Mesothelial cell of epicardium (in vitro differentiated cells): ENCODE measurements at places on chromosomes 5 and 9.
A peak's percentile ranks its signal among the peaks of the same experiment; 100 is the strongest.

DNA sequence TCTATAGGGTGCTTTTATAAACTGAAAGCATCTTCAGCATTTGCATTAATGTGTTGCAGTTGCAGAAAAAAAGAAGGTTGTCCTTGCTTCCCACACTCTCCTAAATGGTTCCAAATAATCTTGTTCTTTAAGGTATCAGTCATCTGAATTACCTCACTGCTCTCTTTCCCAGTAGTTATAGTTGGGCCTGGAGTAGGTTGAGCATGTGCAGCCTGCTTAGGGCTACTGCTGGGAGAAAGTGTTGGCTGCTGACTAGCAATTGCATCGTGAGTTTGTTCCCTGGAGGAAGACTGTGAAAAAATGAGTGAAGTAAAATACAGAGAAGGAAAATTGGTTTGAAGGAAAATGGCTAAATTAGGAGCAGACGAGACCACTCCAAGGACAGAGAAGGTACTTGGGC, 74.5 kb downstream of the PRR16 start:
- no peak overlapping the region for H3K27ac ChIP-seq
- no peaks in the 10 kb centered on the region for H3K27me3 ChIP-seq
- no peak overlapping the region for H3K4me3 ChIP-seq
- no peaks in the 10 kb centered on the region for H3K36me3 ChIP-seq

DNA sequence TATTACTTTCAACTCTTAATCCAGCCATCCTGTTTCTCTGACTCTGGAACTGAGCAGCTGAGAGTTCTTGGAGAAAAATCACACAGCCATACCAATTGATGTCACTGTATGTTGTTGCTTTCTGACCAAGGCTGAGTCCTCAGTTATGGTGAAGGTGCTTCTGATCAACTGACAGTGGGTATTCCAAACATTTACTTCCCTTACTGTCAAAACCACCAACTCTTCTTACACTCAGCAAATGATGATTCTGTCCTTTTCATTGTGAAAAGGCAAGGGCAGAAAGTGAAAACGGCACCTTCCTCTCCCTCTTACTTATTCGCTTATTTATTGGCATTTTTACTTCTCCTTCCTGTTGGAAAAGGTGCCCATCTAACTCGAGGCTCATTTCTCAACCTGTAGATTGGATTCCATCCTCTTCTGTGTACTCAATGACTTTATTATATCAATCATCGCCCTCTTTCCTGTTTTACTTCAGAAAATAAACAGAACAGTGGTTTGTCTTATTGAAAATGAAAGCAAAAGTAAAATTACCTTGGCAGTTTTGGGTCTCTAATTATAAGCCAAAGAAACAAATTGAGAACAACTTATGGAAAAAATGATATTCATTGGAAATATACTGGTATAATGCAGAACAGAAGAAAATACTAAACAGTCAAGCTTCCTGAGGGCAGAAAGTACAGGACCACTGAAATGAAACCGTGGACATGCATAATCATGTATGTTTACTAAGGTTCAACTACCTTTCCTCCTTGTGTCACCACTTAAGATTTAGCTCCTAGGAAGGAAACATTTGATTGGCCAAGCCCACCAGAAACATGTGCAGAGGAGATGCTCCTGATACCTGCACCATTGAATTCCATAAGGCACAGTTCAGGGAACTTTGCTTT, 104.5 kb upstream of the CHD1 start:
- no peak overlapping the region for H3K4me3 ChIP-seq
- no peaks in the 10 kb centered on the region for H3K36me3 ChIP-seq
- H3K27me3 ChIP-seq: no peaks in the 10 kb centered on the region
- no peak overlapping the region for H3K27ac ChIP-seq

GRCh38 chr5:152900332-152900731, 495.3 kb upstream of the NMUR2 start:
- no peak overlapping the region for H3K4me3 ChIP-seq
- no peak for DNase-seq
- no peaks in the 10 kb centered on the region for H3K36me3 ChIP-seq
- no peaks in the 10 kb centered on the region for H3K4me1 ChIP-seq

GRCh38 chr5:144698484-144698883, 527.8 kb downstream of the KCTD16 start:
- DNase-seq: no peak
- peaks cover 2% of the 10 kb centered on the region for H3K27me3 ChIP-seq
- H3K4me3 ChIP-seq: no peak overlapping the region
- H3K36me3 ChIP-seq: no peaks in the 10 kb centered on the region
- no peaks in the 10 kb centered on the region for H3K4me1 ChIP-seq

GRCh38 chr5:87735923-87736322, 323.2 kb upstream of the CCNH start:
- no peaks in the 10 kb centered on the region for H3K27me3 ChIP-seq
- H3K4me3 ChIP-seq: no peak overlapping the region
- H3K4me1 ChIP-seq: peaks cover 4% of the 10 kb centered on the region
- H3K36me3 ChIP-seq: no peaks in the 10 kb centered on the region
- no peak for DNase-seq
- no peak overlapping the region for H3K27ac ChIP-seq

DNA sequence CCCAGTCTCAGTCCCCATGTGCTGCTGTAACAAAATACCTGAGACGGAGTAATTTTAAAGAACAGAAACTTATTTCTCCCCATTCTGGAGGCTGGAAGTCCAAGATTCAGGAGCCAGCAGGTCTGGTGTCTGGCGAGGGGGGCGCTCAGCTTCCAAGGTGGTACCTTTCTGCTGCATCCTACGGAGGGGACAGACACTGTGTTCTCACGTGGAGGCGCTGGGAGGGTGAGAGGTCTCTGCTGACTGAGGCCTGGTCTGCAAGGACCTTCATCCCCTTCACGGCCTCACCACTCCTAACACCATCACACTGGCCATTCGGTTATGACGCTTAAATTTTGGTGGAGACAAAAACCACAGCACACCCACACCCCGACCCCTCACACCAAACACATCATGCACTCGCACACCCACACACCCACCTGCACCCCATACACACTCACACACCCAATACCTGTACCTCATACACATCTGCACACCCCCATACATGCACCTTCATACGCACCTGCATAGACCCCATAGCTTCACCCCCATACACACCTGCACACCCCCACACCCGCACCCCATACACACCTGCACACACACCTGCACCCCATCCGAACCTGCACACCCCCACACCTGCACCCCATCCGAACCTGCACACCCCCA, 9.8 kb upstream of the ZDHHC11 start:
- no peak overlapping the region for H3K27ac ChIP-seq
- peaks cover 3% of the 10 kb centered on the region for H3K36me3 ChIP-seq
- no peaks in the 10 kb centered on the region for H3K4me1 ChIP-seq
- no peak for DNase-seq
- no peaks in the 10 kb centered on the region for H3K27me3 ChIP-seq
- no peak overlapping the region for H3K4me3 ChIP-seq

GRCh38 chr5:133240425-133241091, 188.7 kb downstream of the HSPA4 start:
- no peak overlapping the region for H3K27ac ChIP-seq
- peaks cover 3% of the 10 kb centered on the region for H3K36me3 ChIP-seq
- peaks cover 6% of the 10 kb centered on the region for H3K27me3 ChIP-seq
- no peak for DNase-seq

DNA sequence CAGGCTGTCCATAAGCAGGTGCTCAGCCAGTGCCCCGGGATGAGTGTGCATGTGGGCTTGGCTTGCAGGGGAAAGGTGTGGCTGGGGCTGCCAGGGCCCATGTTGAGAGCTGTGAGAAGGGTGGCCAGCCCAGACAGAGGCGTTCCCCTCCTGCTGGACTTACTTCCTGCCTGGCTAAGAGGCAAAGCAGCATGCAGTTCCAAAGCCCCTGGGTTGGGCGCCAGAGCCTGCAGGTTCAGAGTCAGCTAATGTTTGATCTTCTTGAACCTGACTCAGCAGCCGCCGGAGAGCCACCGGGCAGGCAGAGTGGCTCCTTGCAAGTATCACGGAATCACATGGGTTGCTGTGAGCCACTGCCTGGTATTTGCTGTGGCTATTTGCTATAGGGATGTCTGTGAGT, 168.4 kb upstream of the MAP1B start:
- no peaks in the 10 kb centered on the region for H3K4me1 ChIP-seq
- no peak overlapping the region for H3K4me3 ChIP-seq
- DNase-seq: no peak

DNA sequence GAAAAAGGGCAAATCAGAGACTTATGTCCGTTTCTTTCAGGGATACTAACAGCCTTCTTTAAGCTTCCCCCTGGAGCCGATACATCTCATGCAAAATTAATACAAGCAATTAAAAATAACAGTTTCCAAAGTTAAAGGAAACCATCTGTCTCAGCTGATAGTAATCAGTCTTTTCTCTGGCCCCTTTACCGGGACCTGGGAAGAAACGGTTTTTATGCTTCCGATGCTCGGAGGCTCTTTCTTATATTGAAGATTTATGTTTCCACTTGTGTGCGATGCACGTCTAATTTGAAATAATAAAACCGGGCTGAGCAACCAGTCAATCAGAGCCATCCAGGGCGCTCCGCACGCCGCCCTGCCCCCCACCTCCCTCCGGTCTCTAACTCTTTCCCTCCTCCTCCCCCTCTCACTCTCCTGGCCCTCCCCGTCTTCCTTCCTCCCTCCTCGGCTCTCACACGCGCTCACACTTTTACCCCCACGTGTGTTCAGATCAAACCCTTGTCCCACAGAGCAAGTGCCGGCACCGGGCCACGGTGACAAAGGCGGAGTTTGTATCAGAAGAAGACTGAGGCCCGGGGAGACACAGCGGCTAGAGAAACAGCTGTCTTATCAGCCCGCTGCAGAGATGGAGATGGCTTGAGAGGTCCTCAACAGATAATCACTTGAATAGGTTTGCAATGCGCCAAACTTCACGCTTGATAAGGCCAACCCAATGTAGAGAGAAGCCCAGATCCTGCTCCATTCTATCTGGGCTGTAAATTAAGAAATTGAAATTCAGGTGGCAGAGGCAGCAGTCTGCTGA, 5.1 kb upstream of the ELAVL2 start:
- no peak overlapping the region for H3K27ac ChIP-seq
- DNase-seq: no peak
- peaks cover 61% of the 10 kb centered on the region for H3K27me3 ChIP-seq
- H3K36me3 ChIP-seq: no peaks in the 10 kb centered on the region

GRCh38 chr5:107958432-107958831, 287.7 kb upstream of the EFNA5 start:
- no peak for DNase-seq
- no peak overlapping the region for H3K4me3 ChIP-seq
- no peak overlapping the region for H3K27ac ChIP-seq
- no peaks in the 10 kb centered on the region for H3K27me3 ChIP-seq

DNA sequence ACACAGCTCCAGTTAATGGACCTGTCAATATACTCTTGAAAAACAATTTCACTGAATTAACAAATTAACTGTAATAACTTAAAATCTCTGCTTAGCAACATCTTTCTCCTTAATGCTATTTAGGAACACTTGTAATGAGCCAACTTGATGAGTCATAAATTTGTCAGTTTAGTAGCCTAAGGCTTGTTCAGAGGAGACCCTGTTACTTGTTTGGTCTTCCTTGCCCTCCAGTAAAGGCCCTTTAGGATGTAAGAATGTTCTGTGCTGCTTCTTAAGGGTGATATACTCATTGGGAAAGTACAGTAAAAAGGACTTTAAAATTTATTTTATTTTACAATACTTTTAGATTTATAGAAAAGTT, 11.4 kb upstream of the MATR3 start:
- no peak overlapping the region for H3K4me3 ChIP-seq
- no peak for DNase-seq
- H3K36me3 ChIP-seq: peaks cover 21% of the 10 kb centered on the region
- no peaks in the 10 kb centered on the region for H3K27me3 ChIP-seq
- H3K27ac ChIP-seq: no peak overlapping the region

- no peak overlapping the region for H3K27ac ChIP-seq
- H3K27me3 ChIP-seq: no peaks in the 10 kb centered on the region
- DNase-seq: no peak
- H3K36me3 ChIP-seq: no peaks in the 10 kb centered on the region
- H3K4me3 ChIP-seq: no peak overlapping the region
- H3K4me1 ChIP-seq: peaks cover 7% of the 10 kb centered on the region
These were observed 4.5 kb downstream of the CAMK2A start for GRCh38 chr5:150285114-150285513.

DNA sequence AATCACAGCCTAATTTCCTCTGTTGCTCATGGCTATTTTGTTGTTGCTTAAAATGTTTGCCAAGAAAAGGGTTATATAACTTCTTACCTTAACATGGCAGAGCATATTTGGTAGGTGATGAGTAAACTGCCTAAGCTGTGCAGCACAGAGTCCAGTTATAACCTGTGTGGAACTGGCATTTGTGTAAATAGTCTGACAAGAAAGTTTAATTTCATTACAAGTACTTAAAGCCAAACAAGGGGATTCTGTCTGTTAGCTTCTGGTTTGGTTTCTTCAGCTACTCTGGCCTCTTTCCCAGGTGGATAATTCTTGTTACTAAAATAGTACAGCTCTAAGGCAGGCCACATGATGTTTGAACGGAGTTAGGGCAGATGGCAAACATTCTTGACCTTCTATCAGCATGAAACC, 72.2 kb downstream of the PTCD2 start:
- peaks cover 15% of the 10 kb centered on the region for H3K4me1 ChIP-seq
- no peak for DNase-seq
- no peak overlapping the region for H3K27ac ChIP-seq
- H3K27me3 ChIP-seq: no peaks in the 10 kb centered on the region

DNA sequence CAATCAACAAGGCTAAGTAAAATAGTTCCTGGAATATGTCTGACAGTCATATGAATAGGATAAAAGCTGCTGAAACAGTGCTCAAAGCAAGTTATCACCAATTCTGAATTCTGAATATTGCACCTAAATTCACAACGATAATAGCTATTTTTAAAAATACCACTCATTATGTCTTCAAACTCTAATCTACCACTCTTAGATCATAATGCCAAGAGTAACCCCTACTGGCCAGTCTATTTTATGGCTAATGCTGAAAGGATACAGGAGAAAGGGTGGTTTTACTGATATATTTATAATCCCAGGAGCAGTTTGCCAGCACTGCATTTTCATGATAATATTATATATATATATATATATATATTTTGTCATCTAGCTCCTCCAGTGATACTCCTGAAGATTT, 232.8 kb downstream of the PDE4D start:
- no peaks in the 10 kb centered on the region for H3K27me3 ChIP-seq
- no peaks in the 10 kb centered on the region for H3K36me3 ChIP-seq
- peaks cover 43% of the 10 kb centered on the region for H3K4me1 ChIP-seq
- H3K27ac ChIP-seq: peak overlapping the region; percentile 34
- no peak for DNase-seq

- H3K36me3 ChIP-seq: peaks cover 7% of the 10 kb centered on the region
- peaks cover 45% of the 10 kb centered on the region for H3K4me1 ChIP-seq
- H3K4me3 ChIP-seq: no peak overlapping the region
- no peak for DNase-seq
- H3K27ac ChIP-seq: peak overlapping the region; percentile 11
- H3K27me3 ChIP-seq: no peaks in the 10 kb centered on the region
These were observed 81.0 kb downstream of the DCP2 start for GRCh38 chr5:113057557-113057984.
